ENCODE measurements at places on chromosomes 11 and 22.

- peak; percentile 20 for DNase-seq
Observed at GRCh38 chr22:50696799-50697561, 24.4 kb downstream of the SHANK3 start.

DNA sequence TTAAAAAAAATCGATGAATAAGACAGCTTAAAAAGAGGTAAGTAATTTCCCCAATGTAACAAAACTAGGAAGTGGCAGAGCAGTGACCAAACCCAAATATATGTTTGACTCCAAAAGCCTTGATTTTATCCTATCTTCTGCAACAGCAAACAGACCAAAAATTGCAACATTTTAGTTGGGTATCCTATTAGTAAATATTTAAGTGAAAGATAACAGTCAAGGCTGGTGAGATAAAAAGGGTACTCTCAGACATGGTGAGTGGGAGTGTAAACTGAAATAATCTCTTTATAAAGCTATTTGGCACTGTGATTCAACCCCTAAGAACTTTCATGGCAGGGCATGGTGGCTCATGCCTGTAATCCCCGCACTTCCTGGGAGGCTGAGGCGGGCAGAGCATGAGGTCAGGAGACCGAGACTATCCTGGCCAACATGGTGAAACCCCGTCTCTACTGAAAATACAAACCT, 1.9 kb upstream of the RDX start:
- DNase-seq: no peak

DNA sequence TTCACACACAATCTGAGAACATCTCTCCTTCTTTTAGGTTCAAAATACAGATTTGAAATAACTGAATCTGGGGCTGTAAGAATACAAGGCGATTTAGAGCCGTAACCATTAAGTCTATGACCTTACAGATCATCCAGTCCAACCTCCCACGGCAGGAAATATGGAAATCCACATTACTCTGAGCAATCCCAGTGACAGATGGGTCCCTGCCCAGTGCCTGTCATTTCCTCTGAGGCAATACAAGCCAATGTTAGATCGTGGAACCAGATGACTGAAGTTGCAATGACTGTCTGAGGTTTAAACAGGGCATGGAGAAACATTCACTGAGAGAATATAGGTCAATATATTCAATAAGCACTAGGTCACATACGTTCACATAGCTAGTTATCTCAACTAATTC, 77.4 kb upstream of the OR5AK2 start:
- DNase-seq: no peak

- no peak for DNase-seq
Observed at GRCh38 chr11:122339436-122340060, 223.5 kb upstream of the BLID start.

DNA sequence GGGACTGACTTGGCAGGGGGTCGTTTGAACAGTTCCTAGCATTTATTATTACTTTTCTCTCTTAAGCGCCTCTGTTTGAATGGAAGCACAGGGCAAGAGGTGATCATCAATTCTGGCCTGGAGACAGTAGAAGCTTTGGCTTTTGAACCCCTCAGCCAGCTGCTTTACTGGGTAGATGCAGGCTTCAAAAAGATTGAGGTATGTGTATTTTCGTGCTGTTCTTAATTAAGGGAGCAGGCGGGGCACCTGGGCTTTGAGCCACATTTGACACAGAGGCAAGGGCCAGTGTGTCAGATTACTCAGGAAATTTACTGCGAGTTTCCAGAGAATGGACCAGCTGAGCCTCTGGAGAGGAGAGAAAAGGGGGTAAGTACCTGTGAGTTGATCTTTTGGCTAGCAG, 102.4 kb upstream of the SORL1-AS1 start:
- no peak for DNase-seq

GRCh38 chr11:10864688-10865087, 6.8 kb upstream of the ZBED5 start:
- DNase-seq: no peak

GRCh38 chr11:36409152-36409816, 100.8 kb downstream of the TRAF6 start:
- DNase-seq: no peak

DNA sequence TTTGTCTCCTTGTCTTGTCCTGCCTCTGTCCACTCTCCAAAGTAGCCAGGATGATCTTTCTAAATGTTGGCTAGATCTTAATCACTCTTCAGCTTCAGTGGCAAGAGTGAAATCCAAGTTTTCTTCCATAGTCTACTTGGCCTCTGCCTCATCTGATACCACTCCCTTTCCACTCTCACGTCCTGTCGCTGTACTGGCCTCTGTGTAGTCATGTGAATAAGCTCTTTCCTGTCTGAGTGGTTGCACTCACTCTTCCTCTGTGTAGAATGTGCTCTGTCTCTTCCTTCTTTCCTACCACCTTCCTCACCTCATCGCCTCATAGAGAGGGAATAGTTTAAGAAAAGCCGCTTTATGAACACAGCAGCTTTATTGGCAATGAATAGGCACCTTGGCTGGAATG, 86.5 kb downstream of the WNT11 start:
- no peak for DNase-seq

DNA sequence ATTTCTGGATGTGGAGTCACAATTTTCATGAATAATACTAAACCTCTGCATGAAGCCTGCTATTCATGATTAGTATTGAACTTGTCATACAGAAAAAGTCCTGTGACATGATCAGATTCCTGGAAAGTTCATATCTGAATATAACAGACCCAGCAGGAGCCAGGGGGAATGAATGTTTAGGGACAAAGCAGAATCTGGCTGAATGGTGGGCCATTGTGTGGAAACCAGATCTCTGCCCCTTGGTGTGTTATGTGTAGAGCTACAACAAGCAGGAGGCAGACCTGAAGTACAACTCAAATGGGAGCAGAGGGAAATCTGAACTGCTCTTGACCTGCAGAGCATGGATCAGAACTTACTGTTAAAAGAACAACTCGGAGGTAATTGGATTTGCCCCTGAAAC, 30.3 kb downstream of the KREMEN1 start:
- DNase-seq: no peak

GRCh38 chr11:69140635-69141034, 15.1 kb upstream of the SMIM38 start:
- no peak for DNase-seq

- no peak for DNase-seq
Observed at GRCh38 chr11:59368238-59369022, 9.7 kb downstream of the OR5AN1 start.

- DNase-seq: no peak
Observed at GRCh38 chr11:20511982-20512381, 87.4 kb upstream of the SLC6A5 start.

DNA sequence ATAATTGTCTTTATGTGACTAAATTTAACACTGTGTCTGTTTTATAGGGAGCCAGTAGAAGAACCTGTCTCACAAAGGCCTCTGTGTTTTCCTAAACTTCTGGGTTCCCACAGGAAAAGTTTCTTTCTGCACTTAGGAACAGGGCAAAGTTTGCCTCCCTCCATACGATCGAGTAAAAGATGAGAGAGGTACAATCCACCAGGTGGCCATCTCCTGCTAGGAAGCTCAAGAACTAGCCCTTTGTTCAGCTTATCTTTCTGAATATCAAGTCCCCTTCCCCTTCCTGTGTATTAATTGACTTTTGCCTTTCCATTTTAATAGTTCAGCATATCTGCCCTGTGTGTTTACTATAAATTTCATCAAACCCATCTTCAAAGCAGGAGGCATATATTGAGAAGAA, 18.0 kb downstream of the CSNK2A3 start:
- DNase-seq: no peak

DNA sequence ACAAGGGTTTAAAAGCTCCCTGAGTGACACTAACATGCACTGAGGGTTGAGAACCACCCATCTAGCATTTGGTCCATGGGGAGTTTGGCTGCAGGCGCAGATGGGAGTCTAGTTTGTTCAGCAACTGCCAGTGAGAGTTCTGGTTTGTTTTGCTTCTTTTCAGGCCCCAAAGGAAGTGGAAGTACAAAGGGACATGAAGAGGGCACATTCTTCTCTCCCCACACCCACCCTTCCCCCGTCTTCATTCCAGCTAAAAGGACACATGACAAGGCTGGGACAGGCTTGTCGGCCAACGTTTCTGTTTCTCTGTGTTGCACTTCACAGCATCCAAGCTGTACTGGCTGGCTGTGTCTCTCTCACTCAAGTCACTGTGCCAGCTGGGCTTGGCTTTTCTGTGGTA, 8.2 kb upstream of the ENDOD1 start:
- no peak for DNase-seq

DNA sequence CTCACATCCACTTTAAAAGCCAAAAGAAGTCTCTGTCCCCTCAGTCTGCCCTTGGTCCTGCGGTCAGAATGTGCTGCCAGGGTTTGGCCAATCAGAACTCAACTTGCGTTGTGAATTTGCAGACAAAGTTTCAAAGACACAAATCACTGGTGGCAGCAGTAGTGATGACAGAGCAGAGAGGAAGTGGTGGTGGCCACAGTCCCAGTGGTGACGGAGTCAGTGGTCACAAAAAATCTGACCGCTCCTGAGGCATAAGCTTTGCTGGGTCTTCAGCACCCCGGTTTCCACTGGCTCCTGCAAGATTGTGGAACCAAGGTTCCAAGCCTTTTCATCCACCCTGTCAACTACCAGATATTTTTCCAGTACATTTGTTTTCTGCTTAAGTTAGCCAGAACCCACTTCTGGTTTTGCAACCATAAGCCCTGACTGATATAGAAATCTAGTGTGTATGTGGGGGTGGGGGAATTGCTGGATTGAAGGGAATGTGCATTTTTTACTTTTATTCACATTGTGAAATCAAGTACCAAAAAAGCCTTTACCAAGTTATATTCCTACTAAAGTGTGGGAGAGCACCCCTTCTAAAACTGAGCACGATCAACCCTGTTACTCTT, 112.3 kb downstream of the TMPRSS5 start:
- no peak for DNase-seq

DNA sequence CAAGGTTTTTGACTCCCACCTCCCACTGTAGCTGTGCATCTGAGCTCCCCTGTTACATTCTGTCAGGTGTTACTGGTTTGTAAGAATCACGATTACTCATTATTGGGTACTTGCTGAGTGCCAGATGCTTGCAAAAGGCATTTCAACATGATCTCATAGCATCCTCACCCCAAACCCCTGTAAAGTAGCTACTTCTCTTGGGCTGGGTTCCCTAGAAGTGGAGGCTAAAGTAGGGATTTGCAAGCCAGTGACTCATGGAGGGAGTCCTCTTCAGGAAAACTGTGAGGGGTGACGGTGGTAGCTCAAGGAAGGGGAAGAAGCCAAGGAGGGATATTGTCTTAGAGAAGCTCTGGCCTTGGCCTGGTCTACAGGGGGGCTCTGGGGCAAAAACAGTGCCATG, 78.6 kb downstream of the TIMP3 start:
- no peak for DNase-seq

DNA sequence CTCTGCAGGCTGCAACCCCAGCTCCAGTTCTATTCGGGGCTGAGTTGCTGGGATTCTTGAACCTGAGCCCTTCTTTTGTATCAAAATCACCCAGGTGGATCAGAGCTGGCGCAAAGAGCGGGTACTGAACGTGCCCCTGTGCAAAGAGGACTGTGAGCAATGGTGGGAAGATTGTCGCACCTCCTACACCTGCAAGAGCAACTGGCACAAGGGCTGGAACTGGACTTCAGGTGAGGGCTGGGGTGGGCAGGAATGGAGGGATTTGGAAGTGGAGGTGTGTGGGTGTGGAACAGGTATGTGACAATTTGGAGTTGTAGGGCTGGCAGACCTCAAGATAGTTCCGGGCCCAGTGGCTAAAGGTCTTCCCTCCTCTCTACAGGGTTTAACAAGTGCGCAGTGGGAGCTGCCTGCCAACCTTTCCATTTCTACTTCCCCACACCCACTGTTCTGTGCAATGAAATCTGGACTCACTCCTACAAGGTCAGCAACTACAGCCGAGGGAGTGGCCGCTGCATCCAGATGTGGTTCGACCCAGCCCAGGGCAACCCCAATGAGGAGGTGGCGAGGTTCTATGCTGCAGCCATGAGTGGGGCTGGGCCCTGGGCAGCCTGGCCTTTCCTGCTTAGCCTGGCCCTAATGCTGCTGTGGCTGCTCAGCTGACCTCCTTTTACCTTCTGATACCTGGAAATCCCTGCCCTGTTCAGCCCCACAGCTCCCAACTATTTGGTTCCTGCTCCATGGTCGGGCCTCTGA, 3.8 kb downstream of the FOLR1 start:
- no peak for DNase-seq

- no peak for DNase-seq
Observed at GRCh38 chr11:3838504-3838903, 2.3 kb downstream of the RHOG start.

DNA sequence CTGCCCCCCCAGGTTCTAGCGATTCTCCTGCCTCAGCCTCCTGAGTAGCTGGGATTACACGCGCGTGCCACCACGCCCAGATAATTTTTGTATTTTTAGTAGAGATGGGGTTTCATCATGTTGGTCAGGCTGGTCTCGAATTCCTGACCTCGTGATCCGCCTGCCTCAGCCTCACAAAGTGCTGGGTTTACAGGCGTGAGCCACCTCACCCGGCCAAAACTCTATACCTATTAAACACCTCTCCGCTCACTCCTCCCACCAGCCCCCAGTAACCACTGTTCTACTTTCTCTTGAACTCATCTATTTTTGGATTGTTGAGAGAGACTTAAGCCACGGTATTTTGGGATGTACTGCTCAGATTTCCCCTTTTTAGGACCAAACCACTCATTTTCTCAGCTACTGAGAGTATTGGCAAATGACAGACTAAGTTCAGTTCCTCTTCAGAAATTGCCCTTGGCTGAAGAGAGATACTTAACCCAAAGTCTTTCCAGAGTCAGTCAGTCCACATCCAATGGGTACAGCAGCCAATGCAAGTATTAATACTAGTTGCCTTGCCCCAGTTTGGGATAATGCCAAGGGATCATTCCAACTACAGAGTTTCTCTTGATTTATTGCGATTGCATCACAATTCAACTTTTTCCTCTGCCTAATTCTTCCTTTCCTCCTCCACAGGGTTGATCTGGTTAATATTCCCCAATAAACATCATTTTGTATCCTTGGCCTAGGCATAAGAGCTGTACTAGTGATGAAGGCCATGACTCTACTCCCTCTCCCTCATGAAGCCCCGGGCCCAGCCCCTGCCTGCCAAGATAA, 36.8 kb upstream of the CSTF3 start:
- DNase-seq: no peak

Data from LoVo (cell line).